Left ventricle myocardium inferior (tissue), 1 donor: ENCODE measurements at places on chromosomes 5 and 9. TPM values are rescaled to one million over a fixed set of nuclear protein-coding genes. Genes with fewer than 3 reads are reported as not detected.

GRCh38 chr9:76620581-76620980 is 143.7 kb upstream of the PCA3 start:
- H3K4me1 ChIP-seq, result peaks cover 23% of the 10 kb centered on the region
- no peak for DNase-seq
- no peak overlapping the region for H3K4me3 ChIP-seq
- H3K36me3 ChIP-seq, result no peaks in the 10 kb centered on the region
- no peak overlapping the region for H3K27ac ChIP-seq
- H3K27me3 ChIP-seq, result no peaks in the 10 kb centered on the region

FCN1 gene
- total RNA-seq, result 2.9 TPM

MACIR gene
- total RNA-seq, result 5.5 TPM

FOCAD gene
- total RNA-seq, result 29.0 TPM
